ENCODE measurements at places on chromosomes 13 and 19.

DNA sequence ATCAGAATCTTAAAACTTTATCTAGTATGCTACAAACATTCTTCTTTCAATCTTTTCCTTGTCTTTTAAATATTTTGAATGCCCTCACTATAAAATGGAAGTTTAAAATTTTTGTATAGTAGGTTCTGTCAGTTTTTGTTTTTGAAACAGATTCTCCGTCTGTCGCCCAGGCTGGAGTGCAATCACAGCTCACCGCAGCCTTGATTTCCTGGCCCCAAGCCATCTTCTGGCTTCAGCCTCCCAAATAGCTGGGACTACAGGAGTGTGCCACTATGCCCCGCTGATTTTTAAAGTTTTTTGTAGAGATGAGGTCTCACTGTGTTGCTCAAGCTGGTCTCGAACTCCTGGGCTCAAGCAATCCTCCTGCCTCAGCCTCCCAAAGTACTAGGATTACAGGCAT is 20.7 kb downstream of the PHF11 start:
- DNase-seq, result no peak

GRCh38 chr13:75798353-75799255 is 162.5 kb downstream of the LMO7 start:
- peak; percentile 39 for DNase-seq

DNA sequence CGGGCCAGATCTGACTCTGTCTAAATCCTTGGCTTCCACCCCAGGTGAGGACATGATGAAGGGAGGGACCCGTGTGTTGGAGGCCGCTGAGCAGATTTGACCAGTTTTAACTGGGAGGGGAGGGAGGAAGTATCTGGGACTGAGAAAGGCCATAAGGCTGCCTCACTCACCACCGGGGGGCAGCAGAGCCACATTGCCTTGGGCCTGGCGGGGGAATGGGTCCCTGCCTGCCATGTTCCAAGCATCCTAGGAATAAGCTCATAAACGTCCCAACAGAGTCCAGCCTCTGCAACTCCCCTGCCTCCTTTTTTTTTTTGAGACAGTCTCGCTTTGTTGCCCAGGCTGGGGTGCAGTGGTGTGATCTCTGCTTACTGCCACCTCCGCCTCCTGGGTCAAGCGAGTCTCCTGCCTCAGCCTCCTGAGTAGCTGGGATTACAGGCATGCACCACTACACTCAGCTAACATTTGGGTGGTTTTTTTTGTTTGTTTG is 15.5 kb downstream of the MAST3 start:
- DNase-seq, result peak; percentile 74

DNA sequence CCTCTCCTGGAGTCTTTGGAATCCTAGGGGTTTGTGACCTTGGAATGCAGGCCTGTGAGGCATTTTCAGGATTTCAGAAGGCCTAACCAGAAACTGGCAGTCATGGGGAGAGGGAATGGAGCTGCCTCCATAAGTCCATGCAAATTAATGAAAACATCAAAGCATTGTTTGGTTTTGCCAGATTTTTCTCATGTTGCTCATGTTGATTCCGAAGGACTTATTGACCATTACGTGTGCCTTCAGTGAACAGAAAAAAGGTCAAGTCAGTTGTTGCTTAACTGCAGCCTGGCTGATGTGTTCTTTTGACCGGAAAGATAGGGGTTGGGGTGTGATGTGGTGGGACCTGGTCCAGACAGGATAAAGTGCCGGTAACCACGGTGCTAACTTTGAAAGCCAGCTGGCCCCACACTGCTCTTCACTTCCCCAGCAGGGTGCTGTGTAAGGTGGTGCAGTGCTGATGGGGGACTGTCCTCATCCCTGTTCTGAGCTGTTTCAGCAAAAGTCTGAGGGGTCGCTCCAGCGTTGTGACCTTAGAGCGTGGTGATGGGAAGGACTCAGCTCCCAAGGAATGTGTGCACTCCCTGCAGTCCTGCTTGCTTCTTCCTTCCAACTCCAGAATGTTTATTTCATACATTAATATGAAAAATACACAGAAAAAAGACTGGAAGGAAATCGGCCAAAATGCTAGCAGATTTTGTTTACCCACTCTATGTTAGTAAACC is 3.5 kb downstream of the RNF113B start:
- peak; percentile 94 for DNase-seq

DNA sequence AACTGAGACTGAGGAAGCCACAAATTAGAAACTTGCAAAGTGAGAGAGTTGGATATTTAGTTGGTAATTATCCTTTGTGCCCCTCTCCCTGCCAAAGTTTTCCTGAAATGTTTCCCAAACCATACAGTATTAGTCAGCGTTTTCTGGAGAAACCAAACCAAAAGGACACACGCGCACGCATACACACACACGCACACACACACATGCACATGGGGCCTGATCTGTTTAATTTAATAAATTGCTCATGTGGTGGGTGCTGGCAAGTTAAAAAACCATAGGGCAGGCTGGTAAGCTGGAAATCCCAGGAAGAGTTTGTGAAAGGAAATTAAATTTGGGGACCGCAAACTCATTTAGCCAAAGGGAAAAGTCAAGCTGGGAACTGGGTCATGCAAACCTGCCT is 11.7 kb upstream of the CYSLTR2 start:
- no peak for DNase-seq

DNA sequence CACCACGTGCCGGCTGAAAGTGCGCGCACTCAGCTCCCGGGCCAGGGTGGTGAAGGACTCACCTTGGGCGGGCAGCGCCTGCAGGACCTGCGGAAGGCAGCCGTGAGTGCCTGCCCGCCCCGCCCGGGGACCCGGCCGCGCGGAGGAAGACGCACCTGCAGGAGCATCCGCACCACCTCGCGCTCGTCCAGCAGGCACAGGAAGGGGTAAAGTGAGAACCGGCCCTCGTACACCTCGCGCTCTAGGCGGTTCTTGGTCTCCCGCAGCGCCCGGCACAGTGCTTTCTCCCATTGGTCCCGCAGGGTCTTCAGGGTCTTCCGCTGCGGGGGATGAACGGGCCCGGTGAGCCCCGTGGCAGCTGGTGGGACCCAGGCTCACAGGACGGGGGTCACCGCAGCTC is 10.7 kb downstream of the POLRMT start:
- DNase-seq, result no peak

- no peak for DNase-seq
Measured at GRCh38 chr19:16519230-16519687, 23.0 kb downstream of the CHERP start.

DNA sequence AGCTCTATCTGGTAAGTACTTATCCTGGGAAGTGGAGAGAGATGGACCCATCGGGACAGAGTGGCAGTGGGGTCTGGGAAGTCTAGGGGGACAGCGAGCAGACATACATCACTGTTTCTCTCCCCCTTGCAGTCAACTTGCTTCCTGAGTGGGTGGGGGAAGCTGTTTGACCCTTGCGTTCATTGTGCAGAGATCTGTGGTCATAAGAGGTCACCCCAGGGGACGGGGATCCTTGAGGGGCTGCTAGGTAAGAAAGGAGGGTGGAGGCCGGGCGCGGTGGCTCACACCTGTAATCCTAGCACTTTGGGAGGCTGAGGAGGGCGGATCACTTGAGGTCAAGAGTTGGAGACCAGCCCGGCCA is 474 bp downstream of the ARHGEF18 start:
- no peak for DNase-seq

DNA sequence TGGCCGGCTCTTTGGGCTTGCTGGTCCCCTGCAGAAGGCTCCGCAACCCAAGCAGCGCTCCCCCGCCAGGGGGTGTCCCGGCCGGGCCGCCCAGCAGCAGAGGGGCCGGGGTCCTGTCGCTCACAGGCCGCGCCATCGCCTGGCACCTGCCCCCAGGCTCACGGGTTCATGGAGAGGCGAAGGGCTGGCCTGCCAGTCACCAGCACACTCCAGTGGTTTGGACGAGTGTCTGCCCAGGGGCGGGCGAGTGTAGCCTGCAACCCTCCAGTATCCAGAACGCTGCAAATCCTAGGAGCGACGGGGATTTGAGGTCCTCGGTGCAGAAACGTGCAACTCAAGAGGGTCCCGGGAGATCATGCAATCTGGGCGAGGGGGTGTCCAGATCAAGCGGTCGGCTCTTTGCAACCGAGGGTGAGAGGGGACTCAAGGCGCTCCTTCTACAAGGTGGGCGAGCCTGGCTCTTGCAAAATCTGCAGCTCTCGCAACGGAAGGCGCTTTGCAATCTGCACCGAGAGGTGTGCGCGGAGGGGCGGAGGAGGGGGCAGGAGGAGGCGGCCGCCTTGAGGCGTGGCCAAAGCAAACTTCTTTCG is at the start of gene DBP:
Gene DBP, minus strand, starts transcription at position 521 of the 590 bp plus-strand sequence. Its CDS starts 385 bp downstream, at position 136.
- no peak for DNase-seq

GRCh38 chr13:87678372-87678752 is 7.2 kb downstream of the SLITRK5 start:
- no peak for DNase-seq

DNA sequence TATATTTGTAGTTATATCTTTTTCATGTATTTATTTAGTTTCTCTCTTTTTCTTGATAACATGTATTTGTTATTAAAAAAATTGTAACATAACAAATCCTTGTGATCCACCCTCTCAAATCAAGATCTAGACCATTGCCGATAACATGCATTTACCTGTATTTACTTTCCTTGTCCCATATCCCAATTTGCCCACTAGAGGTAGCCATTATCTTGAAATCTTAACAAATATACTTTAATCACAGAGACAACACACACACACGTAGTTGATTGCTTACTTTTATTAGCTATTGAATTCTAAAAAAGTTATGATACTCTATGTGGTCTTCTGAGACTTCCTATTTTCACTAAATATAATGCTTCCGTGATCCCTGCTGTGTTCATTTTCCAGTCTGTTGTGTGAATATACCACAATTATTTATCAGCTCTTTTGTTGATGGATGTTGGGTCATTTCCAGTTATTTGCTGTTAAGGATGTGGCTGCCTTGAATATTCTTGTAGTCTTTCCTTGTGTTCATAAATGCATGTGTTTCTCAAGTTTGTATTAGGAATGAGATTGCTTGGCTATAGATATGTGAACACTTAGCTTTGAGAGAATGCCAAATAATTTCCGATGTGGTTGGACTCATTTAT is 31.3 kb upstream of the ZMYM2 start:
- DNase-seq, result peak; percentile 14

DNA sequence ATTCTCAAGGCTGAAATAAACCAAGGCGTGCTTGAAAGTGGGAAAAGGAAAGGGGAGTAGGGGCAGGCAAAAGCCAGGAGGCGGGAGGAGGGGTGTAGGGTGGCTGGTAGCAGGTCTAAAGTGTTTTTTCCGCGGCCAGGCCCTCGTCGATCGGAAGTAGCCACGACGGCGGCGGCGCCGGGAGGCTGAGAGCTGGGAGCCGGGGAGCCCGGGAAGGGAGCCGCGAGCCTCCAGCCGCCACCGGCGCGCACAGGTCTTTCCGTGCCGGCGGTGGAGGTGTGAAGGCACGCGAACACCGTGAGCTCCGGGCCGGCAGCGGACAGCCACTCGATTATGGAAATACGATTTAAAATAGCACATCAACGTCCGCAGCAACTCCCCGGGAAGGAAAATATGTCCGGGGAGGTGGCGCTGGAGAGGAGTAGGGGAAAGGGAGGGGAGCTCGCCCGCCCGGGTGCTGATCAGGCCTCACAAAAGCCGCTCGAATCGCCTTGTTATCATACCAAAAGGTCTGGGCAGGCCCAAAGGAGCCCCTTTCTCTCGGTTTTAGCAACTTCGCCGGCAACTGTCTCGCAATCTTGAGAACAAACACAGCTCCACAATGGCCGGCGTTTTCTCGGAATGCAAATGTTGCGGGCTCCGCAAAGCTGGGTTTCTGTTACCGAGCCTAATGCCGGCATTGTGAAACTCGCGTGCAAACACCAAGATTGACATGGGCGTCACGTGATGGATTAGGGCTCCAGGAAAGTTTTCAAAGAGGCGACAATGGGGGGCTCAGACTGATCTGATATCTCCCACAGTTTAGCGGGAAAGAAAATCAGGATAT is 2.9 kb upstream of the PCDH8 start:
- DNase-seq, result no peak

GRCh38 chr13:46213242-46213641 is 1.5 kb downstream of the LRRC63 start:
- no peak for DNase-seq

GRCh38 chr13:30845297-30846214 is 60.5 kb upstream of the MEDAG start:
- DNase-seq, result no peak

GRCh38 chr19:40371802-40372122 is 18.2 kb downstream of the HIPK4 start:
- DNase-seq, result no peak

GRCh38 chr19:45162608-45163143 is 1.9 kb upstream of the NKPD1 start:
- DNase-seq, result no peak

DNA sequence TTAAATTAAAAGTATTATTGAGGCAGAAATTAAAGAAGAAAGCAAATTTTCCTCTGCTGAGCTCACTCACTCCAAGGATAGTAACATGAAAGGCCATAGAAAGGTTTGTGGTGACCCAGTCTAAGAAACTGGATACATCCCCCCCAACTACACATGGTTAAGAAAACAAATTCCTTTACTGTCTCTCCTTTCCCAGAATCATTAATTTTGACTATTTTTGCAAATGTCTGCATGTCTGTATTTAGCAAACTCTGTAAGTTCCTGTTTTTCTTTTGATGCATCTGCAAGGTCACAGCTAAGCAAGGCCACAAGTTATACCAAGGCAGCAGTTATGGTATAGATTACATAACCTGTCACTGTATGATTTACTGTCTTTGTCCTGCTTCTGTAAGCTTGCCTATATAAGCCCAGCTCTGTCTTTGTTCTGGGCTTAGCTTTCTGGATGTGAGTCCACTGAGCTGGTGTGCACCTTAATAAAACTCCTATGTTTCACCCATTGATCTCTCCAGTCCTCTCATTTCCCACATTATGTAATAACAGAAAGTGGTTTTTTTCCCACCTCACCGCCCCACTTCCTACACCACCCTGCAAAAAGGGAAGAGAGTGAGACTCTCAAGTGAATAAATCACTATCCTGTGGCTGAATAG is 8.5 kb upstream of the ZNF83 start:
- no peak for DNase-seq

DNA sequence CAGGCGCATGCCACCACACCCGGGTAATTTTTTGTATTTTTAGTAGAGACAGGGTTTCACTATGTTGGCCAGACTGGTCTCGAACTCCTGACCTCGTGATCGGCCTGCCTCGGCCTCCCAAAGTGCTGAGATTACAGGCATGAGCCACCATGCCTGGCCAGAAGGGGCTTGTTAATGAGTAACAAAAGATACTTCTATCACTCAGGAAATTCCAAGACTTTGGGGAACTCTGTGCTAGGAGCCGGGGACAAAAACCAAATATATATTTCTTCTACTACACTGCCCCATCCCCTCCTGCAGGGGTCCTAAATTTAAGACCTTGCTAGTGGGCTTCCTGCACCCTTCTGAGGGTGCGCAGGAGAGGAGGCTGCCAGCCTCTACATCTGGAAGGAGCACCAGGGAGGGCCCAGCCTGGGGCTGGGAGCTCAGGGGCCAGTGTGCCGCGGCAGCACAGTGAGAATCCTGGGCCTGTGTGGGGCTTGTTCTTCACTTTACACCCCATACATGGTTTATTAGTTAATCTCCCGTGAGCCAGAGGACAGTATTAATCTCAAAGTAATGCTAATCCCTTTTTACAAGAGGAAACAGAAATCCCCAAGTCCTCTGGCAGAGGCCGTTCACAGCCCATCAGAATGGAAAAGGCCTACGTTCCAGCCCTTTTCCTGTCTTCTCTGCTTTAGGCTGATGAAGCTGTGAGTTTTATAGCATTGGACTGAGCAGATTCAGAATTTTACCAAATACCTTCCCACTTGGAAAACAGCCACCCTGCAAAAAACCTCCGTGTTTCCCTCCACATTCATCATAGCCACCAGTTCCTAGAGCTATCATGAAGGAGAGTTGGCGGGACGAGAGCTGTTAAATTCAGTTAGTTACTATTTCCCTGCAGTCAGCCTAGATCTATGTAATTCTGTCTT is 44.4 kb upstream of the NPAS1 start:
- DNase-seq, result peak; percentile 32

Data from fibroblast of skin of back (primary cell).